ENCODE measurements at places on chromosomes 1 and 21. TPM values are rescaled to one million over a fixed set of nuclear protein-coding genes. Genes with fewer than 3 reads are reported as not detected.
A peak's percentile ranks its signal among the peaks of the same experiment; 100 is the strongest.

GRCh38 chr1:204928671-204929486 is 58.2 kb downstream of the NFASC start:
- no peak for DNase-seq
- H3K27me3 ChIP-seq, result peaks cover 7% of the 10 kb centered on the region
- no peak overlapping the region for H3K4me3 ChIP-seq
- H3K27ac ChIP-seq, result no peak overlapping the region

GRCh38 chr1:198040880-198041279 is 115.9 kb upstream of the NEK7 start:
- H3K27ac ChIP-seq, result no peak overlapping the region
- no peak for DNase-seq
- no peaks in the 10 kb centered on the region for H3K27me3 ChIP-seq
- H3K36me3 ChIP-seq, result peaks cover 5% of the 10 kb centered on the region

GRCh38 chr1:16146279-16147155 is 9.4 kb downstream of the EPHA2 start:
- no peak for DNase-seq
- H3K27ac ChIP-seq, result no peak overlapping the region
- no peaks in the 10 kb centered on the region for H3K36me3 ChIP-seq

DNA sequence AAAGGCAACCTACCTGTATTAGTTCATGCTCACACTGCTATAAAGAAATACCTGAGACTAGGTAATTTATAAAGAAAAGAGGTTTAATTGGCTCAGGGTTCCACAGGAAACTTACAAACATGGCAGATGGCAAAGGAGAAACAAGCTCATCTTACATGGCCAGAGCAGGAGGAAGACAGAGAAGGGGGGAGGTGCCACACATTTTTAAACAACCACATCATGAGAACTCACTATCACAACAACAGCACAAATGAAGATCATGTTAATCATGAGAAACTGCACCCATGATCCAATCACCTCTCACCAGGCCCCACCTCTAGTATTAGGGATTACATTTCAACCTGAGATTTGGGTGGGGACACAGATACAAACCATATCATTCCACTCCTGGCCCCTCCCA is 90.6 kb upstream of the KCTD3 start:
- no peaks in the 10 kb centered on the region for H3K4me1 ChIP-seq
- no peaks in the 10 kb centered on the region for H3K27me3 ChIP-seq
- H3K27ac ChIP-seq, result no peak overlapping the region
- no peak for DNase-seq

GRCh38 chr1:155166471-155167165 is 6.5 kb downstream of the KRTCAP2 start:
- H3K27ac ChIP-seq, result no peak overlapping the region
- no peak for DNase-seq
- peak overlapping the region; percentile 63 for H3K4me3 ChIP-seq

DNA sequence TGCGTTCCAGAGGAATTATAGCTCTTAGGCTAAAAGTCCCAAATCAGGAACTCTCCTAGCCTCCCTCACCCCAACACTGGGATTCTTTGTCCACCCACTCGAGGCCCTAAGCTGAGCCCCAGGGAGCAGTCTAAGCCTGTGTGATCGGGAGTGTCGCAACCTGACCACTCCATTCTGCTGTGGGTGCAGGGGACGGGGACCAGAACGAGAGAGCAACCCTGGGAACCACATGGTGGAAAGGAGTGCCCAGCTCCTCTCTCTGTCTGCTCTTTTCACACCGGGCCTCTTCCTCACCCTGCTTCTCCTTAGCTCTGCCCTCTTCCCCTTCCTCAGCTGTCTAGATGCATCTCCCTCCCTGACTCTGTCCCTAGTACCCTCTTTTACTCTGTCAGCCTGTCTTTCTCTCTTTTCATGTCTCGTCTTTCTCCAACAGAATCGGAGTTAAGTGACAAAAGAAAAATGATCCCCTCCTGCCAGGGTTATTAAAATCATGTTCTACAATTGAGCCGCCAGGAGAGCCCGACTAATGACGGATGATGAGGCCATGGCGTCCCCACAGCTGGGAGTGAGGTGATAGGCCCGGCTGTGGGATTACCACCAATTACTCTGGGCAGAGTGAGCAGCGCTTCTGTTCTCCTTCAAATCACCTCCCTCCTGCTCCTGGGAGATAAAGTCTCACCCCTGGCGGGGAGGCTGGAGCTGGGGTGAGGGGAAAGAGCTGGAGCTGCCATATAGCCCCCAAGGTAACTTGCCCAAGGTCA is 34.5 kb upstream of the CSF3R start:
- no peaks in the 10 kb centered on the region for H3K36me3 ChIP-seq
- peaks cover 4% of the 10 kb centered on the region for H3K27me3 ChIP-seq
- DNase-seq, result no peak
- no peak overlapping the region for H3K27ac ChIP-seq
- H3K4me3 ChIP-seq, result no peak overlapping the region
- H3K4me1 ChIP-seq, result peaks cover 13% of the 10 kb centered on the region

GPR37L1 gene
- not detected for total RNA-seq

- no peak for DNase-seq
- H3K4me1 ChIP-seq, result no peaks in the 10 kb centered on the region
- H3K27ac ChIP-seq, result no peak overlapping the region
- H3K4me3 ChIP-seq, result no peak overlapping the region
- no peaks in the 10 kb centered on the region for H3K36me3 ChIP-seq
- H3K27me3 ChIP-seq, result peaks cover 4% of the 10 kb centered on the region
Observed at GRCh38 chr1:240598216-240599001, 13.5 kb downstream of the GREM2 start.

KAZN gene
- 0.91 TPM for total RNA-seq

- peaks cover 23% of the 10 kb centered on the region for H3K4me1 ChIP-seq
- peak overlapping the region; percentile 68 for H3K4me3 ChIP-seq
- H3K27ac ChIP-seq, result peak overlapping the region; percentile 94
- H3K27me3 ChIP-seq, result peaks cover 9% of the 10 kb centered on the region
- H3K36me3 ChIP-seq, result no peaks in the 10 kb centered on the region
Observed at GRCh38 chr1:152048416-152049009, 11.7 kb upstream of the S100A11 start.

FOXD2 gene
- total RNA-seq, result 0.71 TPM

- no peaks in the 10 kb centered on the region for H3K27me3 ChIP-seq
- H3K4me3 ChIP-seq, result no peak overlapping the region
- no peak overlapping the region for H3K27ac ChIP-seq
- no peak for DNase-seq
Observed at GRCh38 chr1:221648201-221648600, 93.7 kb downstream of the DUSP10 start.

- H3K27ac ChIP-seq, result no peak within 1 kb of the TSS
- DNase-seq, result peak; percentile 36
- peak within 1 kb of the TSS; percentile 72 for H3K4me3 ChIP-seq
- H3K27me3 ChIP-seq, result peaks cover 56% of the 10 kb centered on the region
- peaks cover 9% of the 10 kb centered on the region for H3K4me1 ChIP-seq
- no peaks in the 10 kb centered on the region for H3K36me3 ChIP-seq
Observed at GRCh38 chr1:185733818-185734735, at the start of gene HMCN1. HMCN1 (plus strand) TSS chr1:185734391; CDS start chr1:185734780, 389 bp downstream.

- no peaks in the 10 kb centered on the region for H3K27me3 ChIP-seq
- no peak overlapping the region for H3K4me3 ChIP-seq
- no peak for DNase-seq
- no peak overlapping the region for H3K27ac ChIP-seq
Observed at GRCh38 chr1:69077633-69078032, 490.1 kb upstream of the LRRC7 start.

DNA sequence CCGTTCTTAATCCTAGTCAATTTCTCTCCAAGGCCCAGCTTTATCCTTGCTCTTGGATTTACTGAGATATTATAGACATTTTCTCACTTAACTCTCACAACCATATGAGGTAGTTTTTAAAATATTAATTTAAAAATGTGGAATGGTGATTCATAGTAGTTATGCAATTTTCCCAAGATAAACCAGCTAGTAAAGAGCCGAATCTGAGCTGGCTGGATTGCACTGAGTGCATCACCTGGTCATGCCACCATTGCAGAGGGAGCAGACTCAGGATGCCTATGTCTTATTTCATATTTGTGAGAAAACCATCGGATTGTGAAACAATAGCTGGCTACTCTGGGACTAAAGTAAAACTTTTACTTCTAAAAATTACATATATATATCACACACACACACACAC is 494.0 kb downstream of the KCNT2 start:
- H3K36me3 ChIP-seq, result no peaks in the 10 kb centered on the region
- H3K4me1 ChIP-seq, result no peaks in the 10 kb centered on the region

DNA sequence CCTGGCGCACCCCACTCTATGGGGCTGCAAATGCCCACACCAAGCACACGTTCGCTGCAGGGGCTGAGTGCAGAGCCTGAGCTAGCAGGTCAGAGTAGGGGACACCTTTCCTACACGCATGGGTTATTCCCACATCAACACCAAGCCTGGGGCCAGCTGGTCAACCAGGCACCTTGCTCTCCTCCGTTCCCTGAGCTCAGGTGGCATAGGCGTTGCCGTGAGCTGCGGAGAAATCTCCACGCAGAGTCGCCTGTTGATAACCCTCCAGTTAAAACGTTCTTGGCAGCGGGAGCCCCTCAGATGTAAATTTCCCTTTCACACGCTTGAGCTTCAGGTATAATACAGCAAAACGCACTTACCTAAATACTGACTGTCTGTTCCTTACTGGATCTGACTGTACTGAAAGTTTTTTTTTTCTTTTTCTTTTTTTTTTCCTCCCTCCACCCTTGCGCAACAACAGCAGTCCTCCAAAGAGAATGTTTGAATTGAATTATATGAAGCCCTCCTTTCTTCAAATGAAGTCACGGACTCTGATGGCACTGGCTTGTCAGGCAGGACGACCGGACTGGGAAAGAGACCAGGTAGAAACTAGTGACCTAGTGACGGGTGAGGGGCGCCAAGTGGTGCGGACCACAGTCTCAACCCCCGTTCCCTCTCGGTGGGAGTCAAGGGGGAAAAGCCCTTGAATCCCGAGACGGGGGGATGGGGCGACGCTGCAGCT is 2.1 kb downstream of the BRINP3 start:
- no peak overlapping the region for H3K4me3 ChIP-seq
- H3K4me1 ChIP-seq, result peaks cover 1% of the 10 kb centered on the region
- H3K27me3 ChIP-seq, result peaks cover 35% of the 10 kb centered on the region
- no peaks in the 10 kb centered on the region for H3K36me3 ChIP-seq
- no peak overlapping the region for H3K27ac ChIP-seq

MATN1 gene
- not detected for total RNA-seq

SCNM1 gene
- 66.6 TPM for total RNA-seq

DNA sequence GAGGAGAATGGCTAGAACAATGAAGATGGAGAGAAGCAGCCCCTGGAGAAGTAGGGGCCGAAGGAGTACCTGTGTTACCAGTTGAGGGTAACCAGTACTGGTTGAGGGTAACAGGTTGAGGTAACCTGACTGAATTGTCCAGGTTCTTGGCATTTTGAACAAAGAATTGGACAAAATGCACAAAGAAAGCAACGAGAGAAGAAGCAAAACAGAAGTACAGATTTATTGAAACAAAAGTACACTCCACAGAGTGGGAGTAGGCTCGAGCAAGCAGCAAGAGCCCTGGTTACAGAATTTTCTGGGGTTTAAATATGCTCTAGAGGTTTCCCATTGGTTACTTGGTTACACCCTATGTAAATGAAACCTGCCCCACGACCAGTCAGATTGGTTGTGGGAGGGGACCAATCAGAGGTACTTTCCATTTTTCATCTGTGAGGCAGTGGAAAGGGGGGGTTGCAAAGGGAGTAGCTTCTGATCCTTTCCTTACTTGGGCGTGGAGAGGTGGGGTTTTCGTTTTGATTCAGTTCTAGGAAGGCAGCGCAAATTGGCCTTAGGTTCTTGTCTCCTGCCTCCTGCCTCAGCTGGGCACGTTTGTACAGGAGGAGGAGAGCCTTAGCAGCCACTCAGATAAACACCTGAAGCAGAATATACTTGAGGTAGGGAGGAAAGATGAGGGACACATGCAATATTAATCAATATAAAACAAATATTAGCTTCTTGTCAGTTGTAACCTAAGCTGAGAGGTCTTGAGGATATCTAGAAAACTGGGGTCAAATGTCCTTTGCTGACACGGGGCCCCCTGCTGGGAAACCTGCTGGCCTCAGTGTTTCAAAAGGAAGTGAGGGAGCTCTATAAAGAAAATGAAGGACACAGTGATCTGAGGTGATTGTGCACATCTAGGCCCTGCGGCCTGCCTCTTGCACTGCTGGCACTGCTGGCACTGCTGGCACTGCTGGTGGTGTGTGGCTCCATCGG is 14.3 kb upstream of the LSM10 start:
- peak overlapping the region; percentile 89 for H3K27ac ChIP-seq
- H3K4me1 ChIP-seq, result peaks cover 13% of the 10 kb centered on the region
- peak overlapping the region; percentile 43 for H3K4me3 ChIP-seq
- no peaks in the 10 kb centered on the region for H3K27me3 ChIP-seq
- no peak for DNase-seq
- H3K36me3 ChIP-seq, result peaks cover 1% of the 10 kb centered on the region

- peak within 1 kb of the TSS; percentile 98 for H3K4me3 ChIP-seq
- H3K36me3 ChIP-seq, result peaks cover 20% of the 10 kb centered on the region
- H3K27me3 ChIP-seq, result no peaks in the 10 kb centered on the region
- H3K4me1 ChIP-seq, result peaks cover 33% of the 10 kb centered on the region
- DNase-seq, result peak; percentile 97
Observed at GRCh38 chr1:44739307-44740178, at the start of gene KIF2C. KIF2C (plus strand) TSS chr1:44739837; CDS start chr1:44739933, 96 bp downstream.

DNA sequence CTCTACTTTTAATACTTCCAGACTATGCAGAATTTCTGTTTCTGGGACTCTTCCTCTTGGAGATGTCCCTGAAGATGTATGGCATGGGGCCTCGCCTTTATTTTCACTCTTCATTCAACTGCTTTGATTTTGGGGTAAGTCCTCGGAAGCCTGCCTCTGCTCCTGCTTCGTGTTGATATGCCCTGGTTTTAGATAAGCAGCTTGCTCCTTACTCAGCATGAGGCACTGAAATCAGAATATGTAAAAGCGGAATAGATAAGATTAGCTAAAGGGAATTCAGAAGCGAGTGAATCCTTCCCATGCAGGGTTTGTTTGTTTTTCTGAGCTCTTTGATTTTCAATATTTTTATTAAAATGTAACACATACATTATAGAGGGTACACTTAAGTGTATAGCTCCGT is 234.7 kb downstream of the CACNA1E start:
- DNase-seq, result no peak
- no peaks in the 10 kb centered on the region for H3K4me1 ChIP-seq
- no peak overlapping the region for H3K27ac ChIP-seq
- H3K27me3 ChIP-seq, result no peaks in the 10 kb centered on the region
- H3K36me3 ChIP-seq, result no peaks in the 10 kb centered on the region

DNA sequence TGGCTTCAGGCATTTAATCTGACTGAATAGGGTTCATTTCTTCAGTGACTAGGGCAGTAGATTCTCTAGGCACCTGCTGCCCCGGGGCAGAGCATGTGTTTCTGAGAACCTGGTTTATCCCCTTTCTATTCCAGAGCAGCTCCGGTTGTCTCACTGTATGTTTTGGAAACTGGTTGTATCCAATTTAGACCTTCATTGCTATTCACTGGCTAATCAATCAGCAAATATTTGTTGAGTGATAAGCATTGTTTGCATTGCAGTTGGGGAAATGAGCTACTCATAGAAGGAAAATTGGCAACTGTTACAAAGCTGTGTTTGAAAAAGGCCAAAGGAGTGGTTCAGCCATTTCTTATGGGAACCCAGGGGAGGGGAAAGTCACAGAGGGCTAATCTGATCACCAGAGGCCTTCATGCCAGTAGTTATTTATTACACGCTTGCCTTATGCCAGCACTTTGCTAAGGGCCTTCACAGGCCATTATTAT is 2.9 kb downstream of the QSOX1 start:
- peaks cover 5% of the 10 kb centered on the region for H3K36me3 ChIP-seq
- no peaks in the 10 kb centered on the region for H3K27me3 ChIP-seq
- peaks cover 33% of the 10 kb centered on the region for H3K4me1 ChIP-seq
- no peak for DNase-seq

All from activated naive CD8-positive, alpha-beta T cell treated with anti-CD3 and anti-CD28 coated beads, Interleukin-2, amount 10 ng/mL, durations not matched to agents 7 days and 5 days (primary cell).